ENCODE measurements at places on chromosomes 12 and 14. TPM values are rescaled to one million over a fixed set of nuclear protein-coding genes. Genes with fewer than 3 reads are reported as not detected.

Gene LUM
- total RNA-seq, result 1,464 TPM

Gene CD163L1
- 0.28 TPM for total RNA-seq

Gene BICD1
- total RNA-seq, result 6.7 TPM

Gene INSM2
- not detected for total RNA-seq

Data from smooth muscle cell of bladder (primary cell).